ENCODE measurements at places on chromosomes 6 and 20.

DNA sequence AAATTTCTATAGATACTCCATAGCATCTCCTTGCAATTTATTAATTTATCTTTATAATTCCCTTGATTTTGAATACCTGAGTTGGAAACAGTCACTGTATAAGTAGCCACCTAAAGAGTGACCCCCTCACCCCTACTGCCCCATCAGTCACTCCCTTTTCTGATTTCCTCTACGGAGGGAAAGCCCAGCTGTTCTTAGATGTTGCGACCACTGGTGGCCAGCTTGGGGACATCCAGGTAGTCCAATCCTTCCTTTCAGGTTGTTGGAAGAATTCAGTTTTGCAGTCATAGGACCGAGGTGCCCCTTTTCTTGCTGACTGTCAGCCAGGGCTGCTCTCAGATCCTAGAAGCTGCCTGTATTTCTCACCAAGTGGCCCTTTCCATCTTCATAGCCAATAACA is 87.8 kb downstream of the BMP6 start:
- no peak for DNase-seq

DNA sequence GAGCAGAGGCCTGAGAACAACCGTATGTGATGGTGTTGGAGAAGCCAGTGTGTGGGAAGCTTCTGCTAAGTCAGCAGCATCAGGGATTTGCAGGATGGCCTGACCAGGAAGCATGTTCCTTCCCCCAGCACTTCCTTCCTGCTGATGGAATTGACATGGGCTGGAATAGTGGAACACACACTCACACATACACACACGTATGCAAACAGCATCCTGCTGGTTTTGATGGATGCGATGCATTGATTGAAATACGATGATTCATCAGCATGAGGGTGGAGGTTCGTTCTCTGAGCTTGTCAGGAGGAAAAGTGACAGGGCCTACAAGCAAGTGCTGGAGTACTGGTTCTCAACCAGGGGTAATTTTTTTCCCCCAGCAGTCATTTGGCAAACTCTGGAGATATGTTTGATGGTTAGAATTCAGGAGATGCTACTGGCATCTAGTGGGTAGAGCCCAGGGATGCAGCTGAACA is 229.1 kb downstream of the NFATC2 start:
- no peak for DNase-seq

GRCh38 chr6:122804962-122805485 is 16.0 kb downstream of the SMPDL3A start:
- no peak for DNase-seq

DNA sequence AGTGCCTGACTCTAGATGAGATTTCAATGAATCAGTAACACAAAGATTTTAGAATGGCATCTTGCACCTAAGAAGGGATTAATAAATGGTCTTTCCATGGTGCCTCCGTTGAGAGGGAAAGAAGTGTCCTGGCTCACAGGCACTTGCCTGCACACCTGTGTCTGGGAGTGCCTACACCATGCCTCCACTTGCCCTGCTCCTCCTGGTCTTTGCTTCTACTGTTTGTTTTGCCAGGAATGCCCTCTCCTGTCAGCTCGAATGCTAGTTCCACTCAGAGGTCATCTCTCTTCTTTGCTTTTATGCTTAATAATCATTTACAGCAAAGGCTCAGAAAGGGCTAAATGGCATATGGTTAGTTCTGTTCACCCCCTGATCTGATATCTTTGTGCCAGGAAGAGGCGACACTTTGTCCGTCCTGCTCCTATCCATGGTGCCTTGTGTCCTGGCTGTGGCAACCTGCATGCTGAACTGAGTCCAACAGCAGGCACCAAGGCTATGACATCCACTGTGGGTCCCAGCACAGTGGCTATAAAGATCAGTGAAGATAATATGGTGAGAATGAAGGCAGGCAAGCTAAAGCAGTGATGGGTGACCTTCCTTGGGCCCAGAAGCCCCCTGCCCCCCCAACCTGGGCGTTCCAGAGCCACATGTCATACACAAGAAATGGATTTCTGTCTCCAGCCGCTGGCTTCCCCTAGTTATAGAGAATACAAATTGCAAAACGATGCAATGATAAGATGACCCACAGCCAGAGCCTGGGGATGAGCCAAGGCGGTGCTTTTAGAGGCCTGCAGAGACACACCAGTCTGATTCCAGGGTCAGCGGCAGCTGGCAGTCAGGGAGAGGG is 1.4 kb downstream of the C6orf132 start:
- no peak for DNase-seq

DNA sequence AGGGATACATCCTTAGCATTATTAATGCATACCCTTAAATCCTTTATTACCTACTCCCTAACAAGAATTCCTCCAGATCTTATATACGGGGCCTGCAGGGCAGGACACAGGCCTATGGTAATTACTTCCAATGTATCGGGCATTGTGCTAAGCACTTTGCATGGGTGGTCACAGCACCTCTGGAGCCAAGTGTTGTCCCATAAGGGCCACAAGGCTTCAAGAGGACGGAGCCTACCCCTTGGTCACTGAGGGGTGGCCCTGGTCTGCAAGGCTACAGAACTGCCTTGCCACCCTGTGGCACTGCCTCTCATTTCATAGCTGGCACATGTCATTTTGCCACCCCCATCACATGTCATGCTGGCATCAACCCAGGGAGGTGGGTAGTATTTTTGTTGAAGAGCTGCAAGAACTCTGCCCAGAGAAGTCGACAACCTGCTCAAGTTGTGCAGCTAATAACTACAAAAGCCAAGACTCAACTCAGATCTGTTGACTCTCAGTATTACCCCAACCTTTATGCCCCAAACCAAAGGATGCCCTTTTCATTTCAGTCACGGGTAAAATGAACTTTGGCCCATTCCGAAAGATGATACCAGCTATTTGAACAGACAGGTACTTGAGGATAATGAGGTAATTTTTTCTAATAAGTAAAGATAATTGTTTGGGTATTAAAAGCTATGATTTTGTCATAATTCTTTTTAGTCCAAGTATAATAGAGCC is 144.1 kb upstream of the AKAP12 start:
- no peak for DNase-seq

DNA sequence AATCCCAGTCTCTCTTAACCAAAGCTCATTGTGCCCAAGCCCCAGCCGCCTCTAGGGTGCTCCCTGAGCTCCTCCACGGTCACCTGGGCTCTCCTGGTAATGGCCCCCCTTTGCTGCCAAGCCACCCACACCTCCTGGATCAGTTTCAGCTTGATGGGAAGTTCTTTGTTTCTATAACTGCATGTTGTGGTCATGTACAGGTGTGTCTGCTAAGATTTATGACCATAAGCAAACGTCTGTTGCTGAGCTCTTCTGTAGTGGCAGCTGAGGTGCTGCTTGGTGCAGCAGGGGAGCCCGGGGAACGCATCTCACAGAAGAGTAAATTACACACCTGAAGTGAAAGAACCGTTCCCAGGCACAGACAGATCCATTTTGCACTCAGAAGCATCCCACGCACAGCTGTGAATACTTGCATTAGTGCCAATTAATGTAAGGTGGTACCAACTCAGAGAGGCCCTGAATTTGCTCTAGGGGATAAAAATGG is 194.6 kb upstream of the ARID1B start:
- DNase-seq = no peak

GRCh38 chr20:60262967-60263603 is 304.9 kb downstream of the CDH26 start:
- no peak for DNase-seq

GRCh38 chr6:140225701-140226436 is 851.4 kb upstream of the CITED2 start:
- DNase-seq = no peak

- no peak for DNase-seq
Measured at GRCh38 chr6:53724501-53724900, 58.9 kb upstream of the KLHL31 start.

GRCh38 chr20:35232575-35232974 is 6.1 kb downstream of the MMP24 start:
- no peak for DNase-seq

DNA sequence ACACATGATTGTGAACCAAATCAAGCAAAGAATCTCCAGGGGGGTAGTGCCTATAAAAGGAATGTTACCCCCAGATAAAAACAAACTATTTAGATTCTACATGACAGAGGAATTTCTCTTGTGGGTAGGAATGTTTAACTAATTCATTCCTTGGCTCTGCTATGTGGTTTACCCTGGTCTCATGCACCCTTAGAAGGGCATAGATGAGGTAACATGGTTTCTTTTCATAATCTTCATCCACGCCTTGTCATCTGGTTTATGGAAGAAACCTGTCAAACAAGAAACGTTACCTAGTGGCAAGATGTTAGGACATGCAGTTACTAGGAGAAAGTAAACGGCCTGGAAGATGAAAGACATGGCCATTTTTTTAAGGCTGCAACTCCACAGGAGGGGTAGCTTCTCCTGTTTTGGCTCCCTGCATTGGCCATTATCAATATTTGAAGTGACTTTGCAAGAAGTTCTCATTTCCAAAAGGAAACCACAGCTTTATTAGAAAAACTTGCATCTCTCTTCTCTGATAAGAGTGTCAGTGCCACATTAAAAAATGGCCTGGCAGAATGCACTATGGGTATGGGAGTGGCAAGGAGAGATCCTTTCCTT is 45.5 kb downstream of the STX11 start:
- no peak for DNase-seq

DNA sequence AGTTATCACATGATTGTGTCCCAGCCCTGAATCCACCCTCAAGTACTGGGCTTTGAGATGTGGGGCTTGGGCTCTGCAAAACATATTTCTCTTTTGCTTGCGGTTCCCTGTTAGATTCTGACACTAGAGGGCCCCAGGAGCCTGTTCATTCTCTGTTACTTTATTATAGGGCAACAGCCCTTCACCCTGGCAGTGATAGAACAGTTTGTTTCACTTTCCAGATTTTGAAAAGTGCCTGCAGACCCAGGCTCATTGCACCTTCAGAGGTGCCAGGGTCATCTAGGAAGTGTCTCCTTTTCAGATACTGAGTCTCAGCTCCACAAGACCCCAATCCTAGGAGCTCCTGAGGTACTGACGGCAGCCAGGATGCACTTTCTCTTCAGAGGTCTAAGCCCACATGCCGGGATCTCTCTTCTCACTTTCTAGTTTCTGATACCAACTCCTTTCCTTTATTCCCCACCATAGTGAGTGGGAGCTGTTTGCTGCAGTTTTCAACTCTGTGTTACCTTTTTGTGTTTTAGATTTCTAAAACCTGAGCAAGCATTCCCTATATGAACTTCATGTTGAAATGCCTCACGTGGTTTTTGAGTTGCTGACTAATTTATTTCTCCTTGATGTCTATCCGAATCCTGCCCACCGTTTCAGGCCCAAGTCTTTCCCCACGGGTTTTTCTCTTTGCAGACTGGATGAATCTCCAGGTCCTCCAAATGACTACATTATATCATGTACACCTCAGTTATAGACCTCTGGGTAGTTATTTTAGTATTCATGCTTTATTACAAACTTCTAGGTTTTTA is 10.9 kb downstream of the ABT1 start:
- DNase-seq = no peak

DNA sequence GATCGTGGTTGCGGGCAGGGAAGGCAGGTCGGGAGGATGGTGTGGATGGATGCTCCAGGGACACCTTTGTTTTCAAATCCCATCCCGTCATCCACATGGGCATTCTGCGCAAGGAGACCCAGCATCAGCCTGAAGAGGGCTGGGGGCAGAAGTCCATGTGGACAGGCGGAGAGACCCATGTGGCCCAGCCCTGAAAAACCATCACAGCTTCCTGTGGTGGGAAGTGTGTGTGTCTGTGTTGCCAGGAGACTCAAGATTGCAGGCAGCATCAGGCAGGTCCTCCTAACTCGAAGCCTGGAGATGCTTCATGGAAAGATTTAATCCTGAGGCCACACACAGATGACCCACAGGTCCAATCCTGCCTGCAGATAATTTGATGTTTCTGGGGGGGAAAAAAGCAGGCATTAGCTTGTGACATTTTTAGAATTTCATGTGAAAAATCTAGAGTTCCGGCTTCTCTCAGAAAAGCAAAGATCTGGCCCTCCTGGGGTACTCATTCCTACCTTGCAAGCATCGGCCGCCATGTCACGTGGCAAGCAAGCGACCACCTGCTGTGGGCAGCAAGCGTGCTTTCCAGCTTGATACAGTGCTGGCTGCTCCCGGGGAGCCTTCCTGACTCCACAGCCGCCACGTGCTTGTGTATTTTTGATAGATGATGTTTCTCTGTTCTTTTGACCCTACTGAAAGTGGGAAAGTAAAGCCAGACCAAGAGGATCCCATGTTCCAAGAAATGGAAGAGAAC is 25.8 kb downstream of the BCAS4 start:
- no peak for DNase-seq

DNA sequence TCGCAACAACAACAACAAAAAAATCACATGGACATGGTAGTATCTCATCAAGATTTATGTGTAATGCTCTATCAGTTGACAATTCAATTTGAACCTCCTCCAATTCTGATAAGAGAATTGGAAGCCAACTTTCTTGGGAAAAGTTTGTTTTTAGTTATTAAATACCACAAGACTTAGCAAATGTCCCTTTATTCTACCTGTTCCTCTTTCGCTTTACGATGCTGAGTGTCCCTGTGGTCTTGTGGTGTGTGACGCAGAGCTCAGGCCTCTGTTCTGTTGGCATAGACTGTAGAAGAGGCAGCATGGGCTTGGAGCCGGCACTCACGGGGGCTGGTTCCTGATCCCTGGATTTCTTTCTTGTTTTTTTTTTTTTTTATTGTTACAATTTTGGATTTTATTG is 76.7 kb downstream of the PSMB1 start:
- no peak for DNase-seq

- no peak for DNase-seq
Measured at GRCh38 chr20:18989736-18990474, 176.3 kb downstream of the SCP2D1 start.

- no peak for DNase-seq
Measured at GRCh38 chr6:45709781-45710220, 305.9 kb downstream of the CLIC5 start.

DNA sequence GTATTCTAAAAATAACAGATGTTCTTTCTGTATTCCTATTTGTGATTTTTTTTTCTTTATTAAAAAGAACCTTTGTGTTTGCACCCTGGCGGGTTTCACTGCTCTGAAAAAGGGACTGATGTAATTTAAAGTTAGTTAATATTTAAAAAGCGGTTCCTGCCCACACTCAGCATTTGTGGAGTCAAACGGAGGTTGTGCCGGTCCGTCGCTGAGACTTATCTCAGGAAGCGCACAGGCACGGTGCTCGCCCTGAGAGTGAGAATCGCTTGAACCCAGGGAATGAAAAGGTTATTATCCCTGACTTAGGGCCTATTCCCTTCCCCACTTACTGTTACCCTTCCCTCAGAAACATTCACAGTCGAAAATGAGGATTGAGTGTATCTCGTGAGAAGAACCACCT is 366.7 kb downstream of the THBS2 start:
- no peak for DNase-seq

GRCh38 chr20:5865604-5866003 is 84.7 kb downstream of the TRMT6 start:
- no peak for DNase-seq

- no peak for DNase-seq
Measured at GRCh38 chr20:44183282-44183681, 3.7 kb downstream of the JPH2 start.

- no peak for DNase-seq
Measured at GRCh38 chr6:31092769-31093505, 19.4 kb downstream of the C6orf15 start.
